NCI-H2029 treated with DMSO at 0.1 percent for 48 hours (cell line): ENCODE measurements at places on chromosomes 3 and 15.

- DNase-seq: no peak
Observed at GRCh38 chr3:117725314-117725713, 1015.7 kb downstream of the TUSC7 start.

- no peak for DNase-seq
Observed at GRCh38 chr3:140129768-140130284, 194.8 kb downstream of the CLSTN2 start.

GRCh38 chr3:14491396-14492190, 48.5 kb downstream of the GRIP2 start:
- DNase-seq: no peak

DNA sequence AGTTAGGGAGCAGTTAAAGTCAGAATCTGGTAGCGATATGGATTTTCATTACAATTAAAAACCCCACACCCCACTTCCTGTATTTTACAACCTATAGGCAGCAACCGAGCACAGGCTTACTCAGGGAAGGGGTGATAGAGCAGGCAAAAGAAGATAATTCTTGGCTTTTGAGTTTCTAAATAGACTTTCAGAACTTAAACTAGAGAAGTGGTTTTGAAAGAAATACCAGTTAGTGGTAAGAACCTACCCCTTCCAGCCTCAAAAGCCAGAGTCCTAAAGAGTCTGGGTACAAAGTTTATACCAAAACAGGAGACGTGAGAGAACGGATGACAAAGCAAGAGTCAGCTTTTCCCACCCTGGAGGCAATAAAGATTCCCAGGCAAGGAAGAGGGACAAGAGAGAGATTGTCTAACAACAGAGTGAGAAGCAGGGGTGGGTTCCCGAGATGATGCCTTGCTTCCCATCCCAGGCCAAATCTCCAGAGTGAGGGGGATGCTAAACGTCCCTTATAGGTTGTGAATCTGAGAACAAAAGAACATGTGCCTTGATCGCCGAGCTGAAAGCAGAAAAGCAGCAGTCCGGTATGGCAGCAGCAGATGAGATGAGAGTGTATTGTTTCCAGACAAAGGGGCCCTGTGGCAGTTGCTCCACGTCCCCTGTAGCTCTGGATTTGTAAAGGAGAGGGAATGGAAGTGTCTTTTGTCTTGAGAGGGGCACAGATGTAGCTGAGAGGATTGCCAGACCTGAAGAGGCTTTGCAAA, 36.8 kb downstream of the KLHL6 start:
- DNase-seq: no peak

DNA sequence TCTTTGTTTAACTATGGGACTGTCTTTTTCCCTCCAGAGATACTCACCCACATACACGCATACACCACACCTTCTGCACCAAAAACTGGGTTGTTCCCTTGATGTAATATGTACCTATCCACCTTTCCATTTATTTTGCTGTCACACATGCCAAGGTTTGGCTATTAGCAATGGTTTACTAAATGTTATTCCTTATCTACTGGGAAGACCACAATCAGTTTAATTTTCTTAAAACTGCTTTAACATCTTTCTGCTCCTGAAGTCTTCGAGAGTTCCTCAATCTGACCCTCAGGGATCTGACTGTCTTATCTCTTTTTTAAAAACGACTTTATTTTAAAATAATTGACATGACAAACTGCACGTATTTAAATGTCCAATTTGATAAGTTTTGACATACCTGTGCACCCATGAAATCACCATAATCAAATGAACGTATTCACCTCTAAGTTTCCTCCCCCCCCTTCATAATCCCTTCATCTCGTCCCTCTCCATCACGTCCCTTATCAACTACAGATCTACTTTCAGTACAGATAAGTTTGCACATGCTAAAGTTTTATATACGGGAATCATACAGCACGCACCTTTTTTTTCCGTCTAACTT, 805 bp upstream of the TRPM7 start:
- DNase-seq: no peak
